ENCODE measurements at places on chromosomes 16 and 17. TPM values are rescaled to one million over a fixed set of nuclear protein-coding genes. Genes with fewer than 3 reads are reported as not detected.

PNMT gene
- polyA plus RNA-seq: 11.7 TPM

KCNH4 gene
- polyA plus RNA-seq: 0.14 TPM

KRTAP2-1 gene
- not detected for polyA plus RNA-seq

PYY gene
- 1.1 TPM for polyA plus RNA-seq

CLEC19A gene
- not detected for polyA plus RNA-seq

ZG16 gene
- 2.4 TPM for polyA plus RNA-seq

LGALS9B gene
- polyA plus RNA-seq: not detected

APOBR gene
- polyA plus RNA-seq: 1.5 TPM

SLC6A4 gene
- polyA plus RNA-seq: 3.1 TPM

KRT39 gene
- not detected for polyA plus RNA-seq

MT1H gene
- 14.9 TPM for polyA plus RNA-seq

TMEM238L gene
- polyA plus RNA-seq: not detected

TM4SF5 gene
- polyA plus RNA-seq: 0.77 TPM

PITPNM3 gene
- 5.1 TPM for polyA plus RNA-seq

TSPAN10 gene
- polyA plus RNA-seq: 2.0 TPM

EXOC3L1 gene
- 6.2 TPM for polyA plus RNA-seq

UTS2R gene
- not detected for polyA plus RNA-seq

PIEZO1 gene
- polyA plus RNA-seq: 255 TPM

IRF8 gene
- polyA plus RNA-seq: 1.7 TPM

CHMP6 gene
- 30.8 TPM for polyA plus RNA-seq

SPATA22 gene
- 0.09 TPM for polyA plus RNA-seq

MED31 gene
- polyA plus RNA-seq: 14.5 TPM

DPEP2 gene
- polyA plus RNA-seq: 1.0 TPM

ICAM2 gene
- 19.1 TPM for polyA plus RNA-seq

OSGIN1 gene
- 14.3 TPM for polyA plus RNA-seq

ESRP2 gene
- 45.5 TPM for polyA plus RNA-seq

KSR1 gene
- polyA plus RNA-seq: 139 TPM

FZD2 gene
- 0.91 TPM for polyA plus RNA-seq

ARHGAP44 gene
- 3.5 TPM for polyA plus RNA-seq

PSMD7 gene
- polyA plus RNA-seq: 19.8 TPM

PRSS27 gene
- 2.0 TPM for polyA plus RNA-seq

CHAD gene
- polyA plus RNA-seq: 13.4 TPM

TNFRSF13B gene
- polyA plus RNA-seq: not detected

KIF2B gene
- not detected for polyA plus RNA-seq

TBC1D3H gene
- polyA plus RNA-seq: 2.6 TPM

CSF3 gene
- polyA plus RNA-seq: 3.5 TPM

SPAG5 gene
- polyA plus RNA-seq: 7.4 TPM

CA7 gene
- not detected for polyA plus RNA-seq

ZSCAN10 gene
- polyA plus RNA-seq: not detected

STAC2 gene
- polyA plus RNA-seq: 0.07 TPM

EFNB3 gene
- polyA plus RNA-seq: 0.84 TPM

EME1 gene
- polyA plus RNA-seq: 0.46 TPM

SHISA9 gene
- polyA plus RNA-seq: 0.33 TPM

TUBG1 gene
- polyA plus RNA-seq: 29.1 TPM

ANKRD40CL gene
- polyA plus RNA-seq: not detected

C16orf54 gene
- polyA plus RNA-seq: 0.23 TPM

CTRB2 gene
- 30,463 TPM for polyA plus RNA-seq

All from pancreas (tissue), 10 donors.